CD4-positive, alpha-beta T cell treated with Interleukin-6 at 100 ng/mL for 8 hours (primary cell): ENCODE measurements at places on chromosomes 3 and 15.
A peak's percentile ranks its signal among the peaks of the same experiment; 100 is the strongest.

DNA sequence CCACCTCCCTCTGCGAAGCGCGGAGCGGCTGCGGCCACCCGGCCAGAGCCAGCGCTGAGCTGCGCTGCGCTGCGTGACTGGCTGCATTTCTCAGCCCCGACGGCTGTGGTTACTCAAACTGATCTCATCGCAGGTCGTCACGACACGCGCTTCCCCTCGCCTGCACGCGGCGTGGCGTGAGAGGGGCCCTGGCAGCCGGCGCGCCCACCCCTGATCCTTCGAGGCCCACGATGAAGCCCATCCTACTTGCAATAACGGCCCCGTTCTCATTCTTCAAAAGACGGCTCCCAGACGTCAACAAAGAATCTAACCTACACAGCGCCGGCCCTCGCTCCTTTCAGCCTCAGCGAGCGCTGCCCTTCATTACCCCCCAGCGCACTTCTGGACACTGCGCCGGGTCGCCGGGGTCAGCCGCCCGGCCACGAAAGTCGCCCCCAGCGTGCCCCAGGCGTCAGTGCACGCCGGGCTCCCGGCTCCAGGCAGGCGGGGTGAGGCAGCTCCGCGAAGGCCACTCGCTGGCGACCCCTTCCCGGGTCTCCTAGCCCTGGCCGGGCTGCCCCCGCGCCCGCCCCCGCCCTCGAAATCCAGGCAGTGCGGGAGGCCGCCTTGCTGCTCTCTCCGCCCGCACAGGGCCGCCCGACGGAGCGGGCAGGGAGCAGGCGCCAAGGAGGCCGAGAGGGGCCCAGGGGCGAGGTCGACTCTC is 9.9 kb upstream of the LEKR1 start:
- DNase-seq, result peak; percentile 24

DNA sequence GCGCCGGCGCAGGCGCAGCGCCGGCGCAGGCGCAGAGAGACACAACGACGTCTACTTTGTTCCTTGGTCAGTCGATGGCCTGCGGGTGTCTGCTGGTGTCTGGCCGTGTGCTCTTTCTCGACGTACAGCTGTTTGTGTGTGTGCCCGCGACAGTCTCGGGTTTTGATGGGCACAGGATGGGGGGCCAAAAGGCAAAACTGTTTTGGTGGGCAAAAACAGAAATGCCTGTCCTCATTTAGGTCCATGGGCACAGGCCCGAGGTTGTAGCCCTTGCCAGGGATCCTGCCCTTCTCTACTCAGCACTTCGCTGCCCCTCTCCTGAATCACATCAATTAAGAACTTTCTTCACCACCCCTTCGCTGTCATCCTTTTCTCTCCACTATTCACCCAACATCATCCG is 184.8 kb upstream of the CHL1 start:
- DNase-seq, result no peak

DNA sequence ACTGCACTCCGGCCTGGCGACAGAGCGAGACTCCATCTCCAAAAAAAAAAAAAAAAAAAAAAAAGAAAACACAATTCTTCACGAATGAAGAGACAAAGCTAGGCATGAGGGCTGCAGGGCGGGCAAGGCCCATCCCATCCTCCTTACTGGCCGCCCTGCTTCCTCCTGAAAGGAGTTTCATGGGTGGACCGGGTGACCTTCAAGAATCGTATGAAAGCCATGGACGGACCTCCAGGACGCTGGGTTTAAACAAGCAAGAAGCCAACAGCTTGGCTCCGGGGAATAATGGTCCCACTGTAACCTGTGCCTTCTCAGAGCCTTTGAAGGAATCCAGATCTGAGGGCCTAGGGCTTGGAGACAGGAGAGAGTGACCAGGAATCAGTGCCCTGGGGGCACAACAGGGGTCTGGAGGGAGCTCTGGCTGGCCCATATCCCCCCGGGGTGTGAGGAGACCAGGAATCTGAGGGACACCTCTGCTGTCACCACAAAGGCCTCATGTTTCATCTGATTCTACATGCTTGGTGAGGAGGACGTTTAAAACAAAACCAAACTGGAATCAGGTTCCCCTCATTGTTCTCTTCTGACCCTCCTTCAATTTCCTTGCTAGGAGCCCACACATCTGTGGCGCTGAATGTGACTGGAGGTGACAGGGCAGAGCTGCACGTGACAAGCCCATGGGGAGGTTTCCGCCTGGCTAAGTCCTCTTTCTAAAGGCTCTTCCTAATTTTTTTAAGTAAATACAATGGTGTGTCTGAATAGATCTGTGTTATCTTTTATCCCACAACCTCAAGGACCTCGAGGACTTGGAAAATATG is 46.1 kb downstream of the WHAMM start:
- no peak for DNase-seq

DNA sequence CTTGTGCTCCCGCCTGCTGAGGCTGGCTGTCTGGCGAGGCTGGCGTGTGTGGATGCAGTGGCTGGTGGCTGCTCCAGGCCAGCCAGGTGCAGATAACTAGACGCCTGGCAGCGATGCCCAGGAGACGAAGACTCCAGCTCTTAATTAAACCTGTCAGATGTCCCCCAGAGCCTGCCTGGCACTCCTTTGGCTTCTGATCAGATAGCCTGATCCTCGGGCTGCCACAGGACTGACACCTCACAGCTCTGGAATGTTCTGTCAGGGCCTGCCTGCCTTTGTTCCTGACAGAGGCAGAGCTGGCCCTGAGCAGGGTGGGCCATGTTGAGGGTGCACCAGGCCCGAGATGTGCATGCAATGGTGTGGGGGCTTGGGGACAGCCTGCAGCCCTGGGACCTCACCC is 36.5 kb downstream of the PLXNA1 start:
- DNase-seq, result no peak

- DNase-seq, result no peak
Observed at GRCh38 chr15:101664303-101664913, 12.2 kb upstream of the TM2D3 start.

GRCh38 chr3:139309880-139310279 is 33.9 kb upstream of the MRPS22 start:
- no peak for DNase-seq

- no peak for DNase-seq
Observed at GRCh38 chr15:74340150-74340549, 27.3 kb downstream of the CYP11A1 start.

DNA sequence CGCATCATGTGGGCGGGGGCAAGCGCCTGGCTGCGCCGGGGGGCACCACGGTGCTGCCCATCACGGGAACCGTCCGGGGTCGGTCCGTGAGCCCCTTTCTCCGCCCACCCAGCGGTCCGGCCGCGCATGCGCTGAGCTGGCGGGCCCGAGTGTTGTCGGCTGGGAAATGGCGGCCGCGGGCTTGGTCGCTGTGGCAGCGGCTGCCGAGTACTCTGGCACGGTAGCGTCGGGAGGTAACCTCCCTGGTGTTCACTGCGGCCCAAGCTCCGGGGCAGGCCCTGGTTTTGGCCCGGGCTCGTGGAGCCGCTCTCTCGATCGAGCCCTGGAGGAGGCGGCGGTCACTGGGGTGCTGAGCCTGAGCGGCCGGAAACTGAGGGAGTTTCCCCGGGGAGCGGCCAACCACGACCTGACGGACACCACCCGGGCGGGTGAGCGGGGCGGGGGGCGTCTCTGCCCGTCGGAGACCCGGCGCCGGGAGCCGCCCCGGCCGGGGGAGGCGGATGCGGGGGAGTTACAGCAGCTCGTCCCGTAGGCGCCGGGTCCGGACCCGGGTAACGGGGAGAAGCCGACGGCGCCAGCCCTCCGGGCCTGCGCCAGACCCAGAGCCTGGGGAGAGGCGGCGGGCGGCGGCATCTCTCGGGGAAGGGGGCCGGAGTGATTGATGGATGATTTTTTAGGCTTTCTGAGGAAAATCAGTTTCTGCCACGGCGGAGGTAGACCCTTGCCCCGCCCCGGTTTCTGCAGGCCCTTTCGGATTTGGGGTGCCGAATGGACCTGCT is at the start of gene LRCH3:
LRCH3 (plus strand) TSS at position 142 of the 779 bp plus-strand sequence; CDS start at position 167, 25 bp downstream.
- DNase-seq, result peak; percentile 75

GRCh38 chr15:51401051-51401780 is 59.8 kb downstream of the GLDN start:
- DNase-seq, result no peak

- no peak for DNase-seq
Observed at GRCh38 chr3:49914906-49915305, 11.2 kb upstream of the MST1R start.

GRCh38 chr3:3587647-3587972 is 211.6 kb upstream of the LRRN1 start:
- DNase-seq, result no peak

DNA sequence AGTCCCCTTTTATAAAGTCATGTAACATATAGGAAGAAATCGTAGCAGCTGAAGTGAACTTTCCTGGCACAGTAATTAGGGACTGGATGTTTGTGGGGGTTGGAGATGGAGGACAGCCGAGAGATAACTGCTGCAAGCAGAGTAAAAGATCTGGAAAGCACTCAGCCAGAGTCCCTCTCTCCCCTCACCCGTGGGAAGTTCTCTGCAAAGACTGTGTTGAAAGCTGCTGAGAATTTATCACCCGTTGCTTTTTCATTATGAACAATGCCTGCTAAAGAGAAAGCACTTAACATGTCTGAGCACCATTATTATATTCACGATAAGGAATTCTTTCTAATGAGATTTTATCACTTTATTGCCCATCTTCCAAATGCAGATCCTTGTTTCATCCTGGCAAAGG is 248.8 kb downstream of the SHOX2 start:
- no peak for DNase-seq

GRCh38 chr15:31013863-31014607 is 22.6 kb upstream of the MTMR10 start:
- DNase-seq, result no peak

DNA sequence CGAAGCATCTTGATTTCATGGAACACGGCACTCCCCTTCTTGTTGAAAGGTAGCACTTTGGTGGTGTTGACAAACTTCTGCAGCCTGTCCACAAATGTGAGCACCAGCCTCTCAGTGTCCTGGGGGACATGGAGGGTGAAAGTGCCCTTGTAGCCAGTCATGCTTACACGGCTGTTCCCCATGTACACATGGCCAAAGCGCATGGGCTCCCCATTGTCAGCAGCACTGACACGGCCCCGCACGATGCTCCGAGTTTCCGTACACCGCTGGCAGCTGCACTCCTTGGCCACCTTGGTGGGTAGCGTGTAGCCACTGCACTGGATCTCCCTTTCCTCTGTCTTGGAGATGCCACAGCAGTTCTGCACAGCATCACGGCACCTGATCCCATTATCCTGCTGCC is 12.7 kb downstream of the CILP start:
- no peak for DNase-seq

DNA sequence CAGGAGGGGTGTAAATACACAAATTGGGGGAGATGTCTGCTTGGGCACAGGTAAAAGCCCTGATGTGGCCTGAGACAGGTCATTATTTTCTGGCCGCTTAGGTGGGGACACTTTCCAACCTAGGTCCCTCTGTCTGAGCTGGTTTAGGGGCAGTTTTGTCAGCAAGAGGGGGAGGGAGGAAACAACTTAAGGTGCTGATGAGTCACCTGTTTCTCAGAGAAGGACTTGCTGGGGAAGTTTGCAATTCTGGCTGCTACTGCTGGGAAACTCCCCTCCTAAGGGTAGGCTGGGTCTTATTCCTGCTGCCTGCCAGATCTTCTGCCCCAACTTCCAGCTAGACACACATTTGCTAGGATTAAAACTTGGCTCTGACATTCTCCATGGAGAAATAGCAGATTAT is 4.8 kb upstream of the RHOV start:
- DNase-seq, result no peak

DNA sequence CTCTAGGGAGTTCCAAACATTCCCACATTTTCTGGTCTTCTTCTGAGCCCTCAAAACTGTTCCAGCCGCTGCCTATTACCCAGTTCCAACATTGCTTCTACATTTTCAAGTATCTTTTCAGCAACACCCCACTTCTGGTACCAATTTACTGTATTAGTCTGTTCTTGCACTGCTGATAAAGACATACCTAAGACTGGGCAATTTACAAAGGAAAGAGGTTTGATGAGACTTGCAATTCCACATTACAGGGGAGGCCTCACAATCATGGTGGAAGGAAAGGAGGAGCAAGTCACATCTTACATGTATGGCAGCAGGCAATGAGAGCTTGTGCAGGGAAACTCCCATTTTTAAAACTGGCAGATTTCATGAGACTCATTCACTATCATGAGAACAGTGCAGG is 629.1 kb upstream of the NR2F2 start:
- DNase-seq, result no peak

GRCh38 chr3:143831208-143831607 is 17.1 kb downstream of the SLC9A9 start:
- DNase-seq, result no peak

- DNase-seq, result no peak
Observed at GRCh38 chr15:101059381-101060341, 140.5 kb downstream of the LRRK1 start.

GRCh38 chr15:91627473-91628278 is 225.8 kb upstream of the SLCO3A1 start:
- DNase-seq, result no peak

DNA sequence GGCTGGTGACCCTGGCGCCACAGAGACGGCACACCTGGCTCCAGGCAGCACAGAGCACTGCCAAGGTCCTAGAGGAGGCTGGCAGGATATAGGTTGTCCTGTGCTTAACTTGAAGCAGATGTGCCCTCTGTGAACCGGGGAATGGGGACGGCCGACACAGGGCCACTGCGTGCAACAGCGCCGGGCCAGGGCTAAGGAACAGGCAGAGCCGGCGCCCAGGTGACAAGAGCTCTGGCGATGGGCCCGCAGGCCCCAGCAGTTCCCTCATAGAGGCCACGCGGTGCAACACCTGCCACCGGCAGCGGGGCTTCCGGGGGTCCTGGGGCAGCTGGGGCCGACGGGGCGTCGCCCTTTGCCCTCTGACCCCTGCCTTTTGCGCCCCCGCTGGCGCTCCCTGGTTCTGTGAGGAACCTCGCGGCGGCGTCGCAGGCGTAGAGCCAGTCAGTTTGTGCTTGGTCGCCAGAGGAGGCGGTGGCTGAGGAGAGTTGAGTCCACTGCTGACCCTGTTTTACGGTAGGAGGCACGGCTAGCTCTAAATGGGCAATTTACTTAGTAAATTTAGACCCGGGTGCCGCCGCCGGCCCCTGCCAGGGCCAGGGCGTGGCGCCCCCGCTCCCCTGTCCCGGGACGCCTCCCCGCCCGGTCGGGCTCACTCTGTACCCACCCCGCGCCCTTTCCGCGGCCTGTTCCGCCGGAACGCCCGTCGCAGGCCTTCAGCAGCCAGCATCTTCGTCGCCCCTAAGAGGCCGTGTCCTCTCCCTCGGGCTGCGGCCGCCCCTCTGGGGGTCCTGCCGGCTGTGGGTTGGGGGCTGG is at the start of gene NPAP1:
NPAP1 (plus strand) TSS at position 444 of the 813 bp plus-strand sequence; CDS start at position 537, 93 bp downstream.
- DNase-seq, result no peak

DNA sequence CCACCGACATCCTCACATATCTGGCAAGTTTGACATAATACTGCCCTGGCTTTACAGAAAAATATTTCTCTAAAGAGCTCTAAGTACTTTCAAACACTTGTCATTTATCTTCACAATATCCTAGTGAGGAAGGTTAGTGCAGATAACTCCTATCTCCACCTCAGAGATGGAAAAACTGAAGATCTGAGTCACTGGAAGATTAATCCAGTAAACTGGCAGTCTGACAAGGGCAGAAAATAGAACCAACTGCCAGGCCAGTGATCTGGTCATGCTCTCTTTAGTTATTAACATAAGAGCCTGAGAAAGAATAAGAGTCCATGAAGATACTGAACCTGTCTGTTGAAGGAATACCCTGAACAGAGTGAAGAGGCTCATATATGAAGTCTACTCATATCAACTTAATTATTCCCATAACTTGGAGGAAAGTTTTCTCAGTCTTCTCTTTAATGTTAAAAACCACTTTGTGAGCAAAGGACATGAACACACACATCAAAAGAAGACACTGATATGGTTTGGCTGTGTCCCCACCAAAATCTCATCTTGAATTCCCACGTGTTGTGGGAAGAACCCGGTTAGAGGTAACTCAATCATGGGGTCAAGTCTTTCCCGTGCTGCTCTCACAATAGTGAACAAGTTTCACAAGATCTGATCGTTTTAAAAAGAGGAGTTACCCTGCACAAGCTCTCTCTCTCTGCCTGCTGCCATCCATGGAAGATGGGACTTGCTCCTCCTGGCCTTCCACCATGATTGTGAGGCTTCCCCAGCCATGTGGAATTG is 61.4 kb downstream of the GOLIM4 start:
- DNase-seq, result no peak
